Activated CD4-positive, alpha-beta T cell treated with anti-CD3 and anti-CD28 coated beads, Interleukin-2, amount 50 U/mL, for 48 hours (primary cell): ENCODE measurements at places on chromosomes 11 and 22.
A peak's percentile ranks its signal among the peaks of the same experiment; 100 is the strongest.

GRCh38 chr11:123303924-123304323, 108.9 kb upstream of the CLMP start:
- peak; percentile 14 for DNase-seq

- peak; percentile 26 for DNase-seq
Measured at GRCh38 chr22:30453731-30454510, 17.9 kb downstream of the SEC14L3 start.

DNA sequence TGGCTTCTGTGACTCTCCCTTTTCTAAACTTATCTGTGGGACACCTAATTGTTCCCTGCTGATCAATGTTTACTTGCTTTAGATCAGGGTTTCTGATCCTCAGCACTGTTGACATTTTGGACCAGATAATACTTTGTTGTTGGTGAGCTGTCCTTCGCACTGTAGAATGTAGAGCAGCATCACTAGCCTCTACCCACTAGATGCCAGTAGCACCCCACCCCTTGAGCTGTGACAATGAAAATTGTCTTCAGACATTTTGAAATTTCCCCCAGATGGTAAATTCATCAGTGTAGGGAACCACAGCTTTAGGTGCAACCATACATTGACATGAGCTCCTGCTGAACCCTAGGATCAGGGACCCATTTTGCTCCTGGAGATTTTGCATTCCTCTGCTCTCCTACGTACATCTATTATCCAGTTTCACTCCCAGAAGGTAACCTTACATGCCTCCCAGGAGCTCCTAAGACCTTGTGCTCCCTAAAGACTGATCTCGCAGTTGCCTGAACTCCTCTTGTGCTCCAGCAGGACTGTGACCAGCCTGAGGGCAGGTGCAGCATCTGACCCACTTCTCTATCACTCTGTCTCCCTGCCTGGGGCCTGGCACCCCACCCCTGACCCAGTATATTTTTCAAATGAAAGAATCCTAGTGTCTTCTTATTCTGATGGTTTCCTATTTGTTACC, 107.8 kb downstream of the FAR1 start:
- DNase-seq = no peak

DNA sequence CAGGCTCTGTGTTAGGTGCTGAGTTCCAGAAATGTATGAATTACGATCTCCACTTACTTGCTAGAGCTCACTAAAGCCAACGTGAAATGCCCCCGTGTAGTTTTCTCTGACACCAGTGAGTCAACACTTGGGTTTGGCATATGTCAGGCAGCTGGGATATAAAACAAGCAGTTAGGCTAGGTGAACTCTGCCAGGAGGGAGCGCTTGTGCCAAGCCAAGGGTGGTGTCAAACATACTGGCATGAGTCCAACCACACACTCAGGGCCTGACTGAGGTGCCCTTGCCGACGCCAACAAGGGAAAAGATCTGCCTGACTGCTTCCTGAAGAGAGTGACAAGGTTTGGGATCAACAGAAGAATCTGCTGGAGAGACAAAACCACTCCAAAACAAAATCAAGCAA, 167.8 kb upstream of the NARS2 start:
- DNase-seq = no peak
